ENCODE measurements at places on chromosomes 2 and 18. TPM values are rescaled to one million over a fixed set of nuclear protein-coding genes. Genes with fewer than 3 reads are reported as not detected.

- H3K4me3 ChIP-seq = no peak overlapping the region
- no peak for DNase-seq
- no peaks in the 10 kb centered on the region for H3K4me1 ChIP-seq
- H3K27me3 ChIP-seq = no peaks in the 10 kb centered on the region
- no peaks in the 10 kb centered on the region for H3K36me3 ChIP-seq
These were observed 41.5 kb downstream of the CROCC2 start for GRCh38 chr2:240947607-240948006.

DNA sequence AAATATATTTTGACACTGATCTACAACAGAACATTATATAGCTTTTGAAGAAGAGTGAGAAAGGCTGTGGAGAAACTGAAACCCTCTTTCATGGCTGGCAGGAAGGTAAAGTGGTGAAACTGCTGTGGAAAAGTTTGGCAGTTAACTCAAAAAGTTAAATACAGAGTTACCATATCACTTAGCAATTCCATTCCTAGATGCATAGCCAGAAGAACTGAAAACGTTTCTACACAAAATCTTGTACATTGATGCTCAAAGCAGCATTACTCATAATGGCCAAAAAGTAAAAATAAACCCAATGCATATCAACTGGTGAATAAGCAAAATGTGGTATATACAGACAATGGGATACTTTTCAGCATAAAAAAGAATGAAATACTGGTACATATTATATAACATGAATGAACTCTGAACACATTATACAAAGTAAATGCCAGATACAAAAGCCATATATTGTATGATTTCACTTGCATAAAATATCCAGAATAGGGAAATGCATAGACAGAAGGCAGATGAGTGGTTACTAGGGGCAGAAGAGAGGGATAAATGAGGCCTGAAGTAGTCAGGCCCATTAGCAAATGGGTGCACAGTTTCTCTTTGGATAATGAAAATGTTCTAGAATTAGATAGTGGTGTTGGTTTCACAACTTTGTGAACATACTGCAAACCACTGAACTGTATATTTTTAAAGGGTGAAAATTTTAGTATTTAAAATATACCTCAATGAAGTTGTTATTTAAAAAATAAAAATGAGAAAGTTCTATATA, 114.3 kb downstream of the DYM start:
- H3K4me3 ChIP-seq = no peak overlapping the region
- no peaks in the 10 kb centered on the region for H3K4me1 ChIP-seq
- H3K27me3 ChIP-seq = no peaks in the 10 kb centered on the region
- H3K27ac ChIP-seq = no peak overlapping the region
- H3K36me3 ChIP-seq = no peaks in the 10 kb centered on the region

GRCh38 chr2:238173692-238174091, 14.9 kb downstream of the ERFE start:
- H3K27me3 ChIP-seq = no peaks in the 10 kb centered on the region
- DNase-seq = no peak
- no peaks in the 10 kb centered on the region for H3K4me1 ChIP-seq

The HOXD11 gene
- total RNA-seq = not detected

DNA sequence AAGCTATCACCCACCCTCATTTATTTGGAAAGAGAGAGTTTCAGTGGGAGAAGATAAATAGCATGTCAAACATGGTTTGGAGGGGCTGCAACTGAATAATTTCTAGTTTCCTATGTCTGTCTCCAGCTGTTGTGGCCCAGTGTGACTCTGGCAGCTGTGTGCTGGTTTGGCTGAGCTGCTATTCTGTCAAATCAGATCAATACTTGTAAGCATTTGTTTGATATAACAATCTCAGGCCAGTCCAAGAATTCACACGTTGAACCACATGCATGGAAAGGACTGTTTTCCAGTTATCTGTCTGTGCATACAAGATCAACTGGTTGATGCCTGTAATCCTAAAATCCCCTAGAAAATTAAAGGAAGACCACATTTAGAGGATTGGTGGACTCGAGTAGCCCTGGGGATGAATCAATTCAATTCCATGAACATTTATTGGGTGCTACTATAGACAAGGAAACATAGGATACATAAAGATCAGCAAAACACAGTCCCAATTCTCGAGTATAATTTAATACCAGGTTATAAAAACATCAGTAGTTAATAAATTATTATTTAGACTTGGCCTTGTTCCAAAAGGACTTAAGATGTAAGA, 209.0 kb upstream of the PARD3B start:
- no peaks in the 10 kb centered on the region for H3K36me3 ChIP-seq
- no peaks in the 10 kb centered on the region for H3K27me3 ChIP-seq
- no peak for DNase-seq
- no peaks in the 10 kb centered on the region for H3K4me1 ChIP-seq
- no peak overlapping the region for H3K27ac ChIP-seq

DNA sequence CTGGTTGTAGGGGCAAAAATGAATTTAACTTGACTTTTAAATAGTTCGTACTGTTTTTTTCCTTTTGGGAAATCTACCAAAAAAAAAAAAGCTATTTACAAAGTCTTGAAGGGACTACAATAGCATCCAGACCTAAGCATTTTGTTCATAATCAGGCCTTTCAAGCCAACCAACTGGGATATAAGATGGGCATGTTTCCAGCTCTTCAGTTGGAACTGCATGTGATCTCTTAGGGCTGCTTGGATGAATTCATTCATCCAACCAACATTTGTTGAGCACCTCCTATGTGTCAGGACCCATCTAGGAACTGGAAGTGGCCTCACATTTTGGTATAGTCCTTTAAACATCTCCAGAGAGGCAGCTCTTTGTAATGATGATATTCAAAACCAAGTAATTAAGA, 98.6 kb downstream of the AAK1 start:
- H3K36me3 ChIP-seq = peaks cover 15% of the 10 kb centered on the region
- no peak for DNase-seq

The STAT4 gene
- total RNA-seq = 0.32 TPM

The TMEM247 gene
- total RNA-seq = not detected

GRCh38 chr2:95352310-95353054, 50.0 kb upstream of the FAHD2A start:
- no peak overlapping the region for H3K4me3 ChIP-seq
- H3K4me1 ChIP-seq = no peaks in the 10 kb centered on the region
- no peaks in the 10 kb centered on the region for H3K36me3 ChIP-seq
- H3K27me3 ChIP-seq = peaks cover 26% of the 10 kb centered on the region
- H3K27ac ChIP-seq = no peak overlapping the region

GRCh38 chr2:5937851-5938565, 245.8 kb downstream of the SOX11 start:
- H3K4me3 ChIP-seq = no peak overlapping the region
- H3K27me3 ChIP-seq = no peaks in the 10 kb centered on the region
- H3K4me1 ChIP-seq = peaks cover 7% of the 10 kb centered on the region
- H3K27ac ChIP-seq = no peak overlapping the region
- DNase-seq = peak; percentile 26
- H3K36me3 ChIP-seq = no peaks in the 10 kb centered on the region

The BBS5 gene
- 8.4 TPM for total RNA-seq

- no peak for DNase-seq
- H3K27ac ChIP-seq = no peak overlapping the region
- H3K36me3 ChIP-seq = no peaks in the 10 kb centered on the region
These were observed 2041.4 kb upstream of the LRRTM1 start for GRCh38 chr2:82345910-82346309.

GRCh38 chr18:24923138-24923537, 428.8 kb downstream of the ZNF521 start:
- H3K36me3 ChIP-seq = no peaks in the 10 kb centered on the region
- DNase-seq = no peak
- no peak overlapping the region for H3K27ac ChIP-seq
- H3K4me1 ChIP-seq = peaks cover 4% of the 10 kb centered on the region

DNA sequence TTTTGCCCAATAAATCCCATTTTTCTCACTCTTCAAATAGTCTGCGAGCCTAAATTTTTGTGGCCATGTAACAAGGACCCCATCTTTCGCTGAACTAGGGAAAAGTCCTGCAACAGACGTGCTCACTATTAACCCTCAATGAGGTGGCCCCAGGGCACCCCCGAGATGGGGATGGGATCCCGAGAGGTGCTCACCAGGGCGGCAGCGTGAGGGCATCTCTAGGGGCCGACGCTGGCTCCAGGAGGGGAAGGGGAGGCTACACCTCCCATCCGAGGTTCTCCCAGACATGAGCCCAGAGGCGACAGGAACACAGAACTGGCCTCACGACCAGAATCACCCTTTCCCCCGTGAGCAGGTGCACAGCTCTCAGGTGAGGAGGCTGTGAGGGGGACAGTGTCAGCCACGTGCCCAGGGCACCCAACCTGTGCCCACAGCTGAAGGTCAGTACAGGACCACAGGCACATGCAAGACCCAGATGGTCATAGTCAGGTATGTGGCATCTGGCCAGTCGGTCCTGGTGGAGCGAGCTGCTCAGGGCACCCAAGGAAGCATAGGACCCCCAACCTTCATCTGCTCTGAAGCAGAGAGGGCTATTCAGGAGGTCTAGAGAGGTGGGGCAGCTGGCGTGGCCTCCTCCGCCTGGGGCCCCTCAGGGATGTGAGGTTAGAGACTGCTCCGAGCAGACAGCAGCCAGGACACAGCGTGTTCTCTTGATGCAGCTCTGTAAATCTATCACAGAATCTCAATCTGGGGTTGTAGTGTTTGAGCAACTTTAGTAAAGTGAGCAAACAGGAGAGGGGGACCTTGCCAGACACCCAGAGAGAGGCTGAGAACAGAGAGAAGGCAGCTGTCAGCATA, 62.8 kb downstream of the PXDN start:
- H3K27ac ChIP-seq = no peak overlapping the region
- H3K4me3 ChIP-seq = no peak overlapping the region
- DNase-seq = no peak
- H3K36me3 ChIP-seq = peaks cover 16% of the 10 kb centered on the region
- no peaks in the 10 kb centered on the region for H3K4me1 ChIP-seq

- H3K27ac ChIP-seq = peak overlapping the region; percentile 85
- no peaks in the 10 kb centered on the region for H3K27me3 ChIP-seq
- peak overlapping the region; percentile 29 for H3K4me3 ChIP-seq
- peaks cover 11% of the 10 kb centered on the region for H3K36me3 ChIP-seq
These were observed 7.4 kb downstream of the CTDSP1 start for GRCh38 chr2:218406949-218407618.

The REG3G gene
- total RNA-seq = not detected

GRCh38 chr2:8132879-8133278, 549.0 kb upstream of the ID2 start:
- H3K4me1 ChIP-seq = no peaks in the 10 kb centered on the region
- no peaks in the 10 kb centered on the region for H3K27me3 ChIP-seq
- H3K27ac ChIP-seq = no peak overlapping the region
- H3K36me3 ChIP-seq = no peaks in the 10 kb centered on the region

DNA sequence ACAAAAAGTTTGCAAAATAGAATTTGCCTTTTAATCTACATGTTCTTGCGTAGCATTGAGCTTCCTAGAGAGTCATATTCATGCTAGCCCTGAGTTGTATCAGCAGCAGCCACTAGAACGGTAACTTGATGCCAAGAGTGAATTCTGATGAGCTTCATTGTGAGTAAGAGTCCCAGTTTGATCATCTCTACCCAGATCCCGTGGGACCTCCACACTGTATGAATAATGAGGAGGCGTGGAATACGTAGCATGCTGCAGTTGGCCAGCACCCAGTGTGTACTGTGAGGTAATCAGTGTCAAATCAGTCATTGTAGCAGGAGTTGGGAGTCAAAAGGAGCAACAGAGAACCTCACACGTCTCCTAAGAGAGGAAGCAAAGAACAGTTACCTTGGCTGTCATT, 197.9 kb downstream of the NEDD4L start:
- peaks cover 4% of the 10 kb centered on the region for H3K4me1 ChIP-seq
- no peak for DNase-seq
- no peaks in the 10 kb centered on the region for H3K27me3 ChIP-seq
- no peaks in the 10 kb centered on the region for H3K36me3 ChIP-seq

GRCh38 chr2:205484215-205484614, 198.1 kb upstream of the NRP2 start:
- no peak for DNase-seq
- H3K27me3 ChIP-seq = no peaks in the 10 kb centered on the region
- H3K4me3 ChIP-seq = no peak overlapping the region
- H3K4me1 ChIP-seq = peaks cover 21% of the 10 kb centered on the region

GRCh38 chr2:234457421-234457820, 39.5 kb downstream of the ARL4C start:
- H3K4me3 ChIP-seq = no peak overlapping the region
- no peaks in the 10 kb centered on the region for H3K36me3 ChIP-seq
- no peak for DNase-seq
- H3K27me3 ChIP-seq = no peaks in the 10 kb centered on the region

DNA sequence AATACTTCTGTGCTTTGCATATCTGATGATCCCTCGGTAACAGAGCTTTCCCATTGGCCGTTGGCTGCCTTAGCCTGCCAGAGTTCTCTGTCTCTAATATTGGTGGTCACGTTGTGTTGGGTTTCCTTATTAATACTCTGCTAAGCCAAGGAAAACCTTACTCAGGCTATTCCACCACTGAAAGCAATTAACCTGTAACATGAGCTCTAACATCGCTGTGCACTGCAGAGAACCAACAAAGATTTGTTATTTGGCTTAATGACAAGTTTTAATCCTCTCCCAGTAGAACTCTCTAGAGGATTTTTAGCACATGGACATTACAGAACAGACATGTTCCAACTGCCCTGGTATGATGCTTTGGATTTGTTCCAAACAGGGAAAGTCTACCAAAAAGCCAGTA, 825.9 kb upstream of the POU3F3 start:
- no peaks in the 10 kb centered on the region for H3K36me3 ChIP-seq
- no peak for DNase-seq
- no peak overlapping the region for H3K27ac ChIP-seq
- no peak overlapping the region for H3K4me3 ChIP-seq
- no peaks in the 10 kb centered on the region for H3K4me1 ChIP-seq
- H3K27me3 ChIP-seq = no peaks in the 10 kb centered on the region

The ATP8B1 gene
- total RNA-seq = 0.21 TPM

DNA sequence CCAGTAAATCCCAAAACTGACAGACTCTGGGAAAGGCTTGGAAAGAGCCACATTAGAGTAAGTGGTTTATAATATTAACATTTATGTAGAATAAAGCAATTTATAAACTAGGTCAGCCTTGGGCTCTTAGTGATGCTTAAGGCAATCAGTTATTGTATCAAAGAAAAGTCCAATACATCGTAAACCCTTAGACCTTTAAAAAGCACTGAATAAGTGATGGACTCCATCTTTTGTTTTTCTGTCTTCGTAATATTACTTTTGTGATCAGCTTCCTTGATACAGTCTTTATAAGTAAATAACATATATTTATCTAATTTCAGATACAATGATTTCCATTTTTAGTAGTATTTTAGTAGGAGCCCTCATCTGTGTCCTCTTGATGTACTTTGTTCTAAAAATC, 28.7 kb downstream of the DDX1 start:
- H3K36me3 ChIP-seq = peaks cover 79% of the 10 kb centered on the region
- no peaks in the 10 kb centered on the region for H3K27me3 ChIP-seq
- H3K4me1 ChIP-seq = no peaks in the 10 kb centered on the region
- no peak for DNase-seq

GRCh38 chr2:19746611-19747309, 155.0 kb downstream of the TTC32 start:
- peaks cover 2% of the 10 kb centered on the region for H3K27me3 ChIP-seq
- peak overlapping the region; percentile 76 for H3K27ac ChIP-seq
- no peak overlapping the region for H3K4me3 ChIP-seq

The HMSD gene
- total RNA-seq = 0.14 TPM

DNA sequence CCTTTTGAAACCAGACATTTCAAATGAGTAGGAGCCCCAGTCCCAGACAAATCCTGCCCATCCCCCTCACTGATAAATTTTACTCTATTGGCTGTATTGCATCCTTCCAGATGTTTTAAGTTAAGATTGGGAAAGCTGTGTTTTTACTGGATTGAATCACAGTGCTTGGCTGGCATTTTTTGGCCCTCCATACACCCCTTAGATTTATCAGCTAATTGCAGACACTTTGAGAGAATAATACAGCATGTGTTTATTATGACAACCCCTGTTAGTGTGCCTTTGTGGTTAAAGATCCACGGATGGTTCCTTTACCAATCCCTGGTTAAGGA, 74.9 kb downstream of the ANTXR1 start:
- H3K27ac ChIP-seq = no peak overlapping the region
- H3K4me3 ChIP-seq = no peak overlapping the region
- peaks cover 6% of the 10 kb centered on the region for H3K36me3 ChIP-seq
- no peak for DNase-seq
